ENCODE measurements at places on chromosomes 3 and 15. TPM values are rescaled to one million over a fixed set of nuclear protein-coding genes. Genes with fewer than 3 reads are reported as not detected.

DNA sequence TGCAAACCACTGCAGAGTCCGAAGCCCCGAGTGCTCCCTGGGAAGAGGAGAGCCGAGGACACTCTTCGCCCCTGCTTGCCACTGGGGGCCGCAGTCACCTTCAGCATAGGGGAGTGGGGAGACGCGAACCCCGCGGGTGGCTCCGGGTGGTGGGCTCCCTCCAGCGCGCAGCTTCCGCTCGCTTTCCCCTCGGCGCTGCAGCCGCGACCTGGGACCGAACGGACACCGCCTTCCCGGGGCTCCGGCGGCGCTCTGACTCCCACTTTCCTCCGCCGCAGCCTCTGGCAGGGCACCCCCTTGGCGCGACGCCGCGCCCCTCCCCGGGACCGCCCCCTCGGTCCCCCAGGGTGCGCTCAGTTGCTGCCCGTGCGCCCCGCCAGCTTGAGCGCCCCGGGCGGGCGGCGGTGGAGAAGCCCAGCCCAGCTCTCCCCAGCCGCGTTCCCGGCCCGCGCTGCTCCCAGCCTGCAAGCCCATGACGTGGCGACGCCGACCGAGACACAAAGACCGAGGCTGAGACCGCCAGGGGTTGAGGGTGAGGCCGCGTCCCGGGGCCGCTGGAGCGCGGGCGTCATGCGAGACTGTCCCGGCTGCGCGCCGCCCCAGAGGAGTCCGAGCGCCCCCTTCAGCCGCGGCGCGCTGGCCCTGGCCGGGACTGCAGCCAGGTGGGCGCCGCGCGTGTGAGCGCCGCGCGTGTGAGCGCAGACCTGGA, at the start of gene MINAR1:
TSS of gene MINAR1 (plus strand) at position 701 of the 709 bp plus-strand sequence. CDS start 23,812 bp downstream, outside the sequence.
- H3K36me3 ChIP-seq, result peaks cover 2% of the 10 kb centered on the region
- H3K4me3 ChIP-seq, result peak within 1 kb of the TSS; percentile 19
- peaks cover 6% of the 10 kb centered on the region for H3K4me1 ChIP-seq
- no peak within 1 kb of the TSS for H3K27ac ChIP-seq
- H3K27me3 ChIP-seq, result peaks cover 73% of the 10 kb centered on the region

- DNase-seq, result no peak
- no peaks in the 10 kb centered on the region for H3K36me3 ChIP-seq
- no peaks in the 10 kb centered on the region for H3K4me1 ChIP-seq
- H3K4me3 ChIP-seq, result no peak overlapping the region
- H3K27me3 ChIP-seq, result no peaks in the 10 kb centered on the region
Observed at GRCh38 chr3:55690177-55690576, 203.1 kb upstream of the WNT5A start.

DNA sequence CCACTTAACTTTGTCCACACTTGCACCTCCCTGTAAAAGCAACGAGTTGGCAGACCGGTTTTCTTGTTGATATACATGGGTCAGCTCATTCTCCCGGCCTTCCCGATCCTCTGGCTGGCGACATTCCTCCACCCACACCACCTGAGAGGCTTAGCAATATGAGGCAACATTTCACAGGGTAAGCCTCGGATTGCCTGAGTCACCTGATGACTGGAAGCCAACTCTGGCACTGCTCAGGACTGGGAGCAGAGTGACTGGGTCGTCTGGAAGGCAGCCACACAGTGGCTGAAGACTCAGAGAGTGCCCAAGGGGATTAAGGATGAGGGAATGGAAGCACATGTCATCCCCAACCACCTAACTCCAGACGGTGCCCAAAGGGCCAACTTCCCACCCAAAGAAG, 9.8 kb downstream of the HOMER2 start:
- H3K4me1 ChIP-seq, result no peaks in the 10 kb centered on the region
- H3K27ac ChIP-seq, result no peak overlapping the region
- H3K27me3 ChIP-seq, result no peaks in the 10 kb centered on the region
- H3K36me3 ChIP-seq, result no peaks in the 10 kb centered on the region
- H3K4me3 ChIP-seq, result no peak overlapping the region

FGF12 gene
- not detected for total RNA-seq

DLL4 gene
- total RNA-seq, result not detected

DNA sequence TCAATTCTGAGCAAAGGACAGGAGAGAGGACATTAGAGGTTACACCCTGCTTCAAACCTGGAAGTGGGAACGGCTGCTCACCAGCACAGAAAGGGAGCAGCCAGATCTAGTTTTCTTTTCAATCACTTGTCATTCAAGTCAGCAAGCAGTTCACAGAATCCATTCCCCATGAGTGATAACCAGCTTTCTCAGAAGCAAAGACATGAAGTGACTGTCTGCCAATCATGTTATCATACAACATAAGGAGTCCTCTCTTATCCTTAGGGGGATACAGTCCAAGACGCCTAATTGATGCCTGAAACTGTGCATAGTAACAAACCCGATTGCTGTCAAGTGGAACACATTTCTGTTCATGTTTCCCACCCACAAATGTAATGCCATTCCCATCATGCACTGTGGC, 54.7 kb downstream of the FAM98B start:
- H3K4me3 ChIP-seq, result no peak overlapping the region
- H3K36me3 ChIP-seq, result peaks cover 33% of the 10 kb centered on the region
- H3K4me1 ChIP-seq, result peaks cover 29% of the 10 kb centered on the region

DNA sequence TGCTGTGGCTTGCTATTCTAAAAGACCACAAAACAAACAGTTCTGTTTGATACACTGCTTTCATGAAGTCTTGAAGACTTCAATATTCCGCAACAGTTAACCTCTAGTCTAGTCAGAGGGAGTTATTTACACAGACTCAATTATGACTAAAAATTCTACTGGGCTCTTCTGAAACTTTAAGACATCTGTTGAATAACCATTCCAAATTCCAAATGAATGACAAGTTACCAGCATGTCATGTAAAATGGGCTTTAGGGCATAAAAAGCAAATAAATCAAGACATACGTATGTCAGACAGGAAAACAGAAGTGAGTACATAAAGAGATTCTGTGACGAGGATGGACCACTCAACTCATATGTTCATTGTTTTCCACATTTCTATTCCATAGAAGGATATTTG, 93.9 kb downstream of the PLOD2 start:
- no peaks in the 10 kb centered on the region for H3K4me1 ChIP-seq
- H3K27me3 ChIP-seq, result no peaks in the 10 kb centered on the region
- H3K4me3 ChIP-seq, result no peak overlapping the region
- no peaks in the 10 kb centered on the region for H3K36me3 ChIP-seq

DNA sequence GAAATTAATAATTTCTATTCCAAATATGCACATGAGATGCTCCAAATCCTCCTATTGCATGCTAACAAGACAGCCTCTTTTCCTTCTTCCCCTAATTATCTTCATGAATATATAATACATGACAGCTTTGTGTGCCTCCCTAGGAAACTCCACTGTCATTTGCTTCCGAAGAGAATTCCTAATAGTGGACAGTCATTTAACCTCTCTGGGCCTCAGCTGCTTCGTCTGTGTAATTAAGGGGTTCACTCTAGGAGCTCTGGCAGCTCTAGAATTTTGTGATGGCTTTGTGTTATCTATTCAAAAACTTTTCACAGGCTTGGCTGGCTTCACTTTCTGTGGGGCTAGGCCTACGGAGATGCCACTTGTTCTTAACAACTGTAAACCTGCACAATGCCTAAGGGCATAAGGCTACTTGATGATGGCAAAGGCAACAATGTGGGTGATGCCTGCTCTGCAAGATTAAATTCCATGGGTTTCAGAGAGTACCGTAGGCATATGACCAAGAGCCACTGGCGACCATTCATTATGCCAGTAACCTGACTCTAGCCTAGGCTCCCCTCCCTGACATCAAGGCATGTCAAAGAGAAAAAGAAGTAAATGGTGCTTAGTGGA, 333.8 kb upstream of the UMPS start:
- H3K27me3 ChIP-seq, result peaks cover 40% of the 10 kb centered on the region
- H3K4me1 ChIP-seq, result peaks cover 2% of the 10 kb centered on the region
- no peak for DNase-seq
- H3K27ac ChIP-seq, result no peak overlapping the region
- no peaks in the 10 kb centered on the region for H3K36me3 ChIP-seq
- no peak overlapping the region for H3K4me3 ChIP-seq

- peaks cover 6% of the 10 kb centered on the region for H3K4me1 ChIP-seq
- no peaks in the 10 kb centered on the region for H3K36me3 ChIP-seq
- no peak overlapping the region for H3K4me3 ChIP-seq
- no peak for DNase-seq
- no peak overlapping the region for H3K27ac ChIP-seq
Observed at GRCh38 chr3:115823083-115823482, 199.8 kb downstream of the GAP43 start.

- H3K36me3 ChIP-seq, result no peaks in the 10 kb centered on the region
- H3K4me3 ChIP-seq, result no peak overlapping the region
- H3K27ac ChIP-seq, result no peak overlapping the region
- H3K4me1 ChIP-seq, result no peaks in the 10 kb centered on the region
- no peak for DNase-seq
Observed at GRCh38 chr15:66097151-66098021, 156.2 kb downstream of the MEGF11 start.
